T-cell (primary cell): ENCODE measurements at places on chromosomes 12 and 14. TPM values are rescaled to one million over a fixed set of nuclear protein-coding genes. Genes with fewer than 3 reads are reported as not detected.

- no peak for DNase-seq
These were observed 618 bp upstream of the ANKRD52 start for GRCh38 chr12:56258820-56259183.

- DNase-seq, result no peak
These were observed 38.7 kb downstream of the ADGRD1 start for GRCh38 chr12:130992448-130992847.

DNA sequence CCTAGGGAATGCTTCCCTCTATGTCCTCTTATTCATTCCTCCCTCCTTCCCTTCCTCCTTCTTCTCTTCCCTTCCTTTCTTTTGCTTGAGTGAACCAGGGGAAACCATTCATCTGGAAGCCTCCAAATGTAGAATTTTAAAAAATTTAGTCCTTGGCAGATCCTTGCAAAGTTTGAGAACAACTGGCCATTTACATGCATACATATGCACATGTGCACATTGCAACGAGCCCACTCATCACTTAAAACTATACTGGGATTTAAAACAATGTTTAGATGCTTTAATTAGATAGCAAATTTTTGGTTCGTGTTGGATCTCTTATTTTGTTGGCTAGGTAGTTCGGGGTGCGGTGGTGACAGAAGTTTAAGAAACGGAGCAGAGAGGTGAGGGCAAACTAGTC lies 68.0 kb upstream of the HMGA2 start:
- DNase-seq, result no peak

DNA sequence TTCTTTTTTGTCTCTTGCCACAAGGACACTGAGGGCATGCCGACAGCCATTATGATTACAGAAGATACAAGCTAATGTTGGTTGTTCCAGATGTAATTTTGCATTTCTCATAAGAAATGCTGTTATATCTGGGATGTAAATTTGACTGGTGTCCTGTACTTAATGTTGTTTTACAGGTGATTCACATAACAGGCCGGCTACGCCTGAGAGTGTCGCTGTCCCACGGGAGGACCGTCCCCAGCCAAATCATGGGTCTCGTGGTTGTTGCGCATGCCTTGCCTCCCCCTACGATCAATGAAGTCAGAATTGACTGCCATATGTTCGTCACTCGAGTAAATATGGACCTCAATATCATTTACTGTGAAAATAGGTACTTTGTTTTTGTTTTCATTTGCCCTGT lies 176.7 kb downstream of the EGLN3 start:
- no peak for DNase-seq

GRCh38 chr12:78898416-78898815 lies 33.8 kb downstream of the SYT1 start:
- DNase-seq, result no peak

GRCh38 chr14:75156901-75157300 lies 19.5 kb downstream of the TMED10 start:
- DNase-seq, result no peak

GRCh38 chr12:121958541-121959240 lies 40.3 kb downstream of the CFAP251 start:
- no peak for DNase-seq

- DNase-seq, result peak; percentile 71
These were observed 15.6 kb downstream of the BAG5 start for GRCh38 chr14:103546652-103547454.

GRCh38 chr12:52798671-52799504 lies 3.0 kb upstream of the KRT3 start:
- DNase-seq, result no peak

The TBC1D30 gene
- 0.07 TPM for total RNA-seq

The GUCY2C gene
- not detected for total RNA-seq
